ENCODE measurements at places on chromosomes 5 and 9.

DNA sequence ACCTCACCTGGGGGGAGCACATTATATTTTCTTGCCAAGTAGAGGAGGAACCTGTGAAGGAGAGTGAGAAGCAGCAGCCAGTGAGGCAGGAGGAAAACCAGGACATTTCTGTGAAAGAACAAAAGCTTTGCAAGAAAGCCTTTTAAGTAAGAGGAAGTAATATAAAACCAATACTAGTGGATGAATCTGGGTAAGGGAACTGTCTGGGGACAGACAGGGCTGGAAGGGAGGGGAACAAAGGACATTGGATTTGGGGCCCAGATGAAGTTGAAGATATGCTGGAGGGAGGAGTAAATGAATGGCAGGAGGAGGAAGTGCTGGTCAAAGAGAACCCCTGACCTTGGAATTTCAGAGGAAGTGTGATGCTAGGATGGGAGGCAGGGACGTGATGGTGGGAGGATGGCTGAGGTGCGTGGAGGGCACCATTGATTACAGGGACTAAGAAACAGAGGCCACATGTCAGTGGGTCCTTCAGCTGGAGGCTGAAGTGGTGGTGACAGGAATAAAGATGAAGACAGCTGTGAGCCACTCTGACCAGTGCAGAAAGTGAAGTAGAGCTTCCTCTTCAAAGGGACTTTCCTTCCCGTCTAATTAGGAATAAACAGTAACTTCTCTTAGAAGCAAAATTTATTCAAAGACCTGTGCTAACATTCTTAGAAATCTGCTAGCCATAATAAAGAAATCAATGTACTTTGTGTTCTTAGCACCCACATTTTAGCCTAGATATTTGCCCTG, 43.5 kb upstream of the FABP6 start:
- DNase-seq = no peak

DNA sequence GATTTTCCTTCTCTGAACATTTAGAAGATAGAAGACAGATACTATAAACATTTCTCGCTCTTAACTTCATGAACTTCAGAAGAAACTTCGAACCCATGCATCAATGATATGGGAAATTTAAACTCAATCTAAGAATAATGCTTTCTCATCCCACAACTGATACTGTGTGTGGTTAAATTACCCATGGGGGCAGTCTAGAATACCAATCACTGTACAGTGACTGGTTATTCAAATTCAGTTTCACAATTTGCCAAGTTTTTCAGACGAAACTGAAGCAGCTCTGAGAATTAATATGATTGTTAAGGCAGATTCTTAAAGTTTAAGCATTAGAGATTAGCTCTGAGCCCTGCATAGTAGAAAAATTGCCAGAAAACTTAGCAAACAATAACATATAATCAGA, 431.0 kb downstream of the SH3GL2 start:
- no peak for DNase-seq

- no peak for DNase-seq
Measured at GRCh38 chr5:57113481-57113880, 60.4 kb upstream of the GPBP1 start.

GRCh38 chr5:112064956-112065355, 308.0 kb upstream of the NREP start:
- no peak for DNase-seq

DNA sequence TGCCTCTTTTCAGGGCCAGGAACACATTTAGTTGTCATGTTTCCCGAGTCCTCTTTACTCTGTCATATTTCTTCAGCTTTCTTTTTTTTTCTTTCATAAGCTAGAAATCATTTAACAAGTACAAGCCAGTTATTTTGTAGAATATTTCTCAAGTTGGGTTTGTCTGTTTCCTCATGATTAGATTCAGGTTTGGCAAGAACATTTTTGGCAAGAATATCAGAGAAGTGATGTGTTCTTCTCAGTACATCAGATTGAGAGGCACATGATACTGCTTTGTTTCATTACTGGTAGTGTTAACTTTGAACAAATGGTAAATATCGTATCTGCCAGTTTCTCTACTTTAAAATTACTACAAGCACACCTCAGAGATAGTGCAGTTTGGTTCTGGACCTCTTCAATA, 45.1 kb downstream of the PCSK5 start:
- no peak for DNase-seq

DNA sequence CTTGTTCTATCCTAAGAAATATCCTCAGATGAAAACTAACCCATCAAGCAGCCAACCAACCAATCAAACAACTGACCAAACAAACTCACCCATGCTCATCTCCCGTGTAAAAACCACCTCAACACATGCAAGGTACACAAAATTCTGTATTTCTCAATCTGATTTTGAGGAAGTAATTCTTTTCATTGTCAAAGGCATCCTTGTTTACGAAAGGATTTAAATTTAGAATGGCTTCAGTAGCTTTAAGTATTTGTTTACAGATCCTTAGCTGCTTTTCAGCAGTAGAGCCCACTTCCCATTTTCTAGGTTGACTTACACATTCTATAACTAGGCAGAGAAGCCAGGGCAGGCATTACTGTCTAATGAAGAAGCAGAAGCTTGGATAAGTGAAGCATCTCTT, 78.6 kb downstream of the NTRK2 start:
- no peak for DNase-seq

DNA sequence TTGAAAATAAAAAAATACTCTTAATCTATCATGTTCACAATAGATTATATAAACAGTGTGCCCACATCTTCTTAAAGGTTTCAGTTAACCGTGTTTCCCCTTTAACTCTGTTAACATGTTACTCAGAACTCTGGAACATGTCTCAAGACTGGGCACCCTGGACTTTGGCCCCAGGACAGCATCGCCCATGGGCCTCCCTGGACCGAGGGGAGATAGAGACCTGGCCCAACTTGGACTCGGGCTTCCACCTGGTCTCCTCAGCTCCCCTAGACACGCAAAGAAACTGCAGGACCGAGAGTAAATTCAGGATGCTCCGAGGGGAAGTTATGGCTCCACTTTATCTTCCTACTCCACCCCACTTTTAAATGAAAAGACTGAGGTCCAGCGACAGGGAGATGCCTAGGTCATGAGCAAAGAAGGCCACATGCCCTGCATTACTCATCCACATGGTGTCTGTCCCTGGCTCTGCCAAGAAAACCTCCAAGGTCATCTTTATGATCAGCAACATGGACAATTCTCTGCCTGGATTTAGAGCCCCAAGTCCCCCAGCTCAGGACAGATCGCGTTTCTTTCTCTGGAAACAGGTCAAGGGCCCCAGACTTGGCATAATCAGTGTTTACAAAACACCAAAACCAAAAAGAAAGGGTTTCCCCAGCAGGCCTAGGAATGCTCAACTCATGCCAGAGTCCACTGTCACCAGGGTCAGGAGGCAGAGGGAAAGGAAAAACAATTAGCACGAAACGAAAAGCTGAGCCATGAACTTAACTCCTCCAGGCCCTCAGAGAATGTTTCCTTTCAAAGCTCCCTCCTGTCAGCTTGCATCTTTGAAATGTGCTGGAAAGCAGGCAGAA, 17.4 kb downstream of the GPX3 start:
- peak; percentile 74 for DNase-seq
